ENCODE measurements at places on chromosomes 3 and 15. TPM values are rescaled to one million over a fixed set of nuclear protein-coding genes. Genes with fewer than 3 reads are reported as not detected.
A peak's percentile ranks its signal among the peaks of the same experiment; 100 is the strongest.

DNA sequence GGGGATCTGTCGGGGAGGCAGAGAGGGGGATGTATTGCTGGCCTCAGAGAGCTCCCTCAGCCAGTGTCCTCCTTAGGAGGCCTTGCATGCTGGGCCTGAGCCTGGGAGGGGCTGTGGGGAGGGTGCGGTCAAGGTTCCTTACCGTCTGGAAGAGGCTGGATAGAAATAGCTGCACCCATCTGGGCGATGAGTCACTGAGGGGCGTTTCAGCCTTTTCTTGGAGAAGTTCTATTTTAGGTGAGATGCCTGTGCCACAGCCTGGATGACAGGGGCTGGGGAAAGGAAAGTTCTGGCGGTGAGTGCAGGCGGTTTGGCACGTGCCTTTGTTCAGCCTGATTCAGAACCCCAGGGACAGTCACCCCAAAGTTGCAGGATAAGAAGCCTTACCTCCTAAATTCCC lies 35.7 kb upstream of the APEH start:
- DNase-seq, result no peak

DNA sequence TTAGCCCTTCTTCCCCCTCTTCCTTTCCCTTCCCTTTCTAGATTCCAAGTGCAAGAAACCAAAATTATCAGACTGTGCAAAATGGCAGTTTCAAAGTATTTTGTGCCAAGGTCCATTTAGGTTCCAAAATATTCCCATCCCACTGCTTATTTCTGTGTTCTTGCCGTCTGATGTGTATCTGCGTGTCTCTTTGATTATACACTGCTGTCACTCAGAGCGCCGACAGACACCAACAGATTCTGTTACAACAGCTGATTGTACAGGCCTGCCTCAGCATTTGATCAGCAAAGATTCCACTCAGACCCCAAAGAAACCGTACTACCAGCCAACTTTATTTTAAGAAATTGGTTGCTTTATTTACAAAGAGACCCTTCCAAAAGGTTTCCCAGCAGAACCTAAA lies 225.6 kb upstream of the SATB1 start:
- DNase-seq, result no peak

DNA sequence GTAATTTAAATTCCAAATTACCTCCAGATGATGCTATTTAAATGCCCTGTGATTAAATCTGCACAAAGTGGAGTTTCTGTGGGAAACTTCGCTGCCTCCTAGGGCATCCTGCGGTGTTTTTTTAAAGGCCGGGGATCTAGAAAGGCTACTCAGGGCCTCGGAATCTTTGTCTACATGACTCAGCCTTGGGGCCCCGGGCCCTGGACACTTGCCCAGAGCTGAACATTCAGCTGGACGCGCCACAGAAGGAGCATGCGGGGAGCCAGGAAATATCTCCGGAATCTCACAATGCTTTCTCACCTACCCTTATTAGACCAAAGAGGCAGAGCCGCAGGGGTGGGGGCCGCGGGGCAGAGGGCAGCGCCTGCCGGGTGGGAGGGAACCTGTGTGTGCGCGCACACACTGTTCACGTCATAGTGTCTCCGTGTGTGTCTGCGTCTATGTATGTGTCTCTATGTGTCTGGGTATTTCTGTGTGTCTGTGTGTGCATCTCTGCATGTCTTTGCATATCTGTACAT lies 145.5 kb upstream of the TPM1 start:
- DNase-seq, result no peak

DNA sequence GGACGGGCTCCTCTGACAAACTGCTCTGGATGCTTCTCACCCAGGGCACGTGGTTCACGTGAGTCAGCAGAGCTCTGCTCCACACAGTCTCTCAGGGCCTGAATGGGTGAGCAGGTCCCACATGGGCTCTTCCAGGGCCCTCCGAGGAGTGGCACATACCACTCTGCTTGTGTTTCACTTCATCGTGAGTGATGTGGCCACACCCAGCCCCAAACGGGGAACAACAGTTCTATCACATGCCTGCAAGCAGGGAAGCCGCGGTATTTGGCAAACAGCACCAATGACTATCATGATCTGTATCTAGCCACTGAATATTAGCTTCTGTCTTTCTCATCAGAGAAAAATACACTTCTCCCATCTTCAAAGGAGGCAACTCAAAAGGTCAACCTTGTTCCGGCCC lies 352.8 kb downstream of the GABRG3 start:
- no peak for DNase-seq

- DNase-seq, result no peak
Measured at GRCh38 chr3:143266927-143267326, 147.4 kb downstream of the CHST2 start.

- DNase-seq, result no peak
Measured at GRCh38 chr3:3551981-3552380, 247.2 kb upstream of the LRRN1 start.

- no peak for DNase-seq
Measured at GRCh38 chr15:57692709-57693108, 13.8 kb upstream of the POLR2M start.

DNA sequence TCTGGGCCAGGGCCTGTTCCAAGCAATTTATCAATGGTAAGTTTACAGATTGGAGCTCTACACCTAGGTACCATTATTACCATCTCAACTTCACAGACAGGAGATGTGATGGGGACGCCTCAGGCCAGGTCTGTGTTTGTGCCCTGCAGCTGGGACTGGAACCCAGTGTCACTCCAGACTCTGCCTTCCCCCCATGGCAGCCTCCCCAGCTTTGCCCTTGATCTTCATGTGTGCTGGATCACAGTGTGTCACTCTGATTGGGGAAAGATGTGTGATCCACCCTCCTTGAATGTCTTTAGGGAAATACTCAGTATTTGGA lies 59.6 kb downstream of the MGLL start:
- no peak for DNase-seq

DNA sequence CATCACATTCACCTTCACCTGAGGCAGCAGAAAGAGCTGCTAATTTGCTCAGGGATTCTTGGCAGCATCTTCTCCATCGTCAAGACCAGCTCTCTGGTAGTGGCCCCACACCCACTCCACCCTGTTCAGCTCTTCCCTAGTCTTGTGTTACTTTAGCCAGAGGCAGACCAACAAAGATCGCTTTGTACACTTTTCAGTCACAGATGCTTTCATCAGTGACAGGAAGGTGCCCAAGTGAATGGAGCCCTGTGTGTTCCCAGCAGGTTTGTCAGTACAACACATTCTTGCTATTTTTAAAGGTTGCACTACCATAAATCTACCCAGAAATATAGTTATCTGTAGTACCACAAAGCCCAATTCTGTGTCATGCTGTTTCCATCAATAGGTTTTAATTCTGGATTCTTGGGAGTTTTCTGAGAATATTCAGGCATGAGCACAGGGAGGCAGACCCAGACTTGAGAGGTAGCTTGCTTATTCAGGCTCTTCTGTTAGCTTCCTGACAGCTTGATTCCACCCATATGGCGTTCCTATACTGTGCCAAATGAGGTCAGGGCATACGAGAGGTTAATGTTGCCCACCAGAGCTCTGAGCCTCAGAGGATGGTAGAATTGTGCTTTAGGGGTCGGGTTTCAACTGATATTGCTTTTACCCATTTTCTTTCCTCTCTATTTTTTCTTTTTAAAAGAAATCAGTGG lies 109.8 kb upstream of the MANF start:
- no peak for DNase-seq

- DNase-seq, result no peak
Measured at GRCh38 chr3:182913889-182914288, 66.4 kb downstream of the DCUN1D1 start.

DNA sequence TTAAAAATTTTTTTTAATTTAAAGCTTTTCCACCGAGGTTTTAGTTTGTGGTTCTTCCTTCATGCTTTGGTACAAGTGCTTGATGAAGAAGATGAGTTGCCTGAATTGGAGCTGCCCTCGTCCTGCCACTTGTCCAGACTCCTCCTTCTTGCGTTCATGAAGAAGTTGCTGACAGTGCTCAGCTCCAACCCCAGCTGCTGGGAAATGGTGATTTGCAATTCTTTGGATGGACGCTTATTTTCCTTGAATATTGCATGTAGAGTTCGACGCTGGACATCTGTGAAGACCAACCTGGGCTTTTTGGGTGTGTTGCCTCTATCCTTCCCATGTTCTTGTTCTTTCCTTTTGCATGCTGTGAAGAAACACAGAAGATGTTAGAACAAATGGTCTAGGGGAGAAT lies 32.6 kb downstream of the ONECUT1 start:
- DNase-seq, result no peak

DNA sequence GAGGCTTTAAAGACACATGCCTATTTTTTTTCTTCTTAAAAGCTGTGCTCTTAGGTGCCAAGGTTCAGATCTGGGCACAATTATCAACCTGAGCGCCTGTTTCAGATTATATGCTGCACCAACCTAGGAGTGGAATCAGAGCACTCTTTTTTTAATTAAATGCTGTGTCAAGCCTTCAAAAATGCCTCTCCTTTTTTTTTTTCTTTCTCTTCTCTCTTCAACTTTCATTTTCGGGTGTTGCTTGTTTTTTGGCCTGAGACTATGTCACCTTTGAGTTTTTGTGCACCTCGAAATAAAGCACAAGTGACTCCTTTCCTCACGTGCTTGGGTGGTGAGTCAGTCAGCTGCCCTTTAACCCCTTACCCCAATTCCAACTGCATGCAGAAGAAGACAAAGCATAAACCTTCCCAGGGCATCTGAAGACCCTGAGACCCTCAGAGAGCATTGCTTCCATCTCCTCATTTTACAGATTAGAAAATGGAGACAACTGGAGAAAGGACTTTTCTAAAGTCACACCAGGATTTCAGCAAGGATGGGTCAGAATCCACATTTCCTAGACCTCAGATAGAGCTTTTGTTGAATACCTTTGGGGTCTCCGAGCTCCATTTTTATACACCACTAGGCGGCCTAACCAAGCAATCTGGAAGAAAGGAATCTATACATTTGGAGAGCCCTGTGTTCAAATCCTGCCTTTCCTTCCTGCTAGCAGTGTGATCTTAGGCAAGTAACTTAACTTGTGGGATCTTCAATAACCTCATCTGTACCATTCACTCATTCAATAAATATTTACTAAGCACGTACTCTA lies 631 bp upstream of the PRICKLE2 start:
- DNase-seq, result no peak

- DNase-seq, result no peak
Measured at GRCh38 chr3:43792904-43793303, 102.2 kb downstream of the ABHD5 start.

GRCh38 chr3:31029706-31030105 lies 135.2 kb upstream of the GADL1 start:
- no peak for DNase-seq

GRCh38 chr15:96209285-96209735 lies 121.2 kb upstream of the NR2F2 start:
- no peak for DNase-seq

- no peak for DNase-seq
Measured at GRCh38 chr15:90261811-90262210, 3.7 kb upstream of the NGRN start.

DNA sequence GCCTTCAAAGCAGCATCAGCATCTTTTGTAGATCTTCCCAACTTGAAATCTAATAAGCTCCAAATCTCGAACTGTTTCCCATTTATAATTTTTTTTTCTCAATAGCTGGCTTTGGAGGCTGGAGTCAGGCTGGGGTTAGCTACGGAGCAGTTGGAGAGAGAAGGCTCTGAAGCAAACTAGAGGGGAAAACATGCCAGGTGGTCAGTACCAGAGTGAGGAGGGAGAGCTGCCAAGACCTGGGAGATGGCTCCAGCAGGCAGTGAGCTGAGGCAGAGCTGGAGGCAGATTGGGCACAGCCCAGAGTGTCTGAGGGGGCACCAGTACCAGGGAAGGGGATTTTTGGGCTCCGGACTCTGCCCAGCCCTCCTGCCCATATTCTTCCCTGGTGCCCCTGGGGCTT lies 311.2 kb downstream of the RPLP1 start:
- DNase-seq, result no peak

GRCh38 chr15:84980196-84981053 lies 1.2 kb upstream of the PDE8A start:
- peak; percentile 84 for DNase-seq

GRCh38 chr15:34473840-34474239 lies 36.2 kb upstream of the GOLGA8A start:
- DNase-seq, result no peak

GRCh38 chr15:63576441-63576840 lies 20.7 kb upstream of the FBXL22 start:
- DNase-seq, result no peak

GRCh38 chr3:78912259-78912658 lies 855.5 kb downstream of the ROBO1 start:
- DNase-seq, result no peak

DNA sequence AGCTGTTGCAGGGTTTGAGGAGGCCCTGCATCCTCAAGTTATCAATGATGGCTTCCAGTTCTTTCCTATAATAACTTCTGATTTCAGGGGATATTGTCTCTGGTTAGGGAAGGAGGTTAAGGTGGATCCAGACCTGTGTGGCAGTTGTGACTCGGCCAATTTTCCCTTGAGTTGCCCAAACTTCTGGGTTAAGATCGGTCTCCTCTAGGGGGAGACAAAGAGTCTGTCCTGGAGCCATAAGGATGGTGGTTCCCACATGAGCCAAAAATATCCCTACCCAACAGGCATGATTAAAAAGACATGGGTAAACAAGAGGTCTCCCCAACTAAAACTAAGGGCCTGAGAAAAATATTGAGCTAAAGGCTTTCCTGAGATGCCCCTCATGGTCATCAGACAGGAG lies 227.5 kb upstream of the MDFIC2 start:
- no peak for DNase-seq

GRCh38 chr3:195007766-195008165 lies 263.2 kb downstream of the XXYLT1 start:
- DNase-seq, result no peak

DNA sequence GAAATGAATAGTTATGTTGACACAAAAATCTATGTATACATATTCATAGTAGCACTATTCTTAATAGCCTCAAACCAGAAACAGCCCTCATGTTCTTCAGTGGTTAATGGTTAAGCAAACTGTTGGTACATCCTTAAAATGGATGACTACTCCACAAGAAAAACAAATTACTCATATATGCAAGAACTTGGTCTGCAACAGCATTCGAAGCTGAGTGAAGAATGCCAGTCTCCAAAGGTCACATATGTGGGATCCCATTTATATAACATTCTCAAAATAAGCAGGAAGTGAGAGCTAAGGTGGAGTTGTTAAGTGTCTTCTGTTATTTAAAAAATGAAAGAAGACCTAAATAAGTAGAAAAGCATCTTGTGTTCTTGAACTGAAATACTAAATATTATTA lies 365.7 kb downstream of the GABRG3 start:
- DNase-seq, result no peak

Gene CRYGS
- 5.6 TPM for total RNA-seq

Gene GCNT3
- total RNA-seq, result not detected

Gene FGF7
- not detected for total RNA-seq

Gene BNC1
- not detected for total RNA-seq

Gene ENTPD3
- not detected for total RNA-seq

Gene RASSF1
- 74.2 TPM for total RNA-seq

Gene CPLX3
- total RNA-seq, result 0.16 TPM

Gene VGLL4
- total RNA-seq, result 66.6 TPM

Gene CDHR4
- 0.16 TPM for total RNA-seq

Gene HEMK1
- 61.7 TPM for total RNA-seq

Gene CTXN2
- total RNA-seq, result 0.05 TPM

Gene FETUB
- total RNA-seq, result not detected

Gene SLITRK3
- total RNA-seq, result not detected
